ENCODE measurements at places on chromosomes 2 and 18. TPM values are rescaled to one million over a fixed set of nuclear protein-coding genes. Genes with fewer than 3 reads are reported as not detected.
A peak's percentile ranks its signal among the peaks of the same experiment; 100 is the strongest.

USP40 gene
- 30.0 TPM for total RNA-seq

SMYD1 gene
- not detected for total RNA-seq

- DNase-seq = no peak
Observed at GRCh38 chr18:35136885-35137284, 95.7 kb downstream of the MAPRE2 start.

DNA sequence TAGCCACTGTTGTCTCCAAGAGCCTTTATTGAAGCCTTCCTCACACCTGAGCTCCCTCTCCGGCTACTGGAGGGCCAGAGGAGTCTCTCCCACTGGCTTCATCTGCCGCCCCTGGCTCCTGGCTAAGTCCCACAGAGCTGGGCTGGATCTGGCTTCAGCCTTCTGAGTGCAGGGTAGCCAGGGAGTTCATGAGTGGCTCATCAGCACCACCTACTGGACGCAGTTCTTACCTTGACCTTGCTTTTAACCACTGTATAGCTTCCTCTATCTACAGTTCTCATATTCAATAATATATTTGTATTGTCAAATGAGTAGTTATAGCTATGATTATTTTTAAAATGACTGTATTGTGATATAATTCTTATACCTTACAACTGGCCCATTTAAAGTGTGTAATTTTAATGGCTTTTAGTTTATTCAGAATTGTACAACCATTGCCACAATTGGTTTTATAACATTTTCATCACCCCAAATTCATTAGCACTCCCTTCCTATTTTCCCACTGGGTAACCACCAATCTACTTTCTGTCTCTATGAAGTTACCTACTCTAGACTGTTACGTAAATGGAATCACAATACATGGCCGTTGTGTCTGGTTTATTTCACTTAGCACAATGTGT lies 17.7 kb downstream of the CNDP1 start:
- DNase-seq = peak; percentile 50

DNA sequence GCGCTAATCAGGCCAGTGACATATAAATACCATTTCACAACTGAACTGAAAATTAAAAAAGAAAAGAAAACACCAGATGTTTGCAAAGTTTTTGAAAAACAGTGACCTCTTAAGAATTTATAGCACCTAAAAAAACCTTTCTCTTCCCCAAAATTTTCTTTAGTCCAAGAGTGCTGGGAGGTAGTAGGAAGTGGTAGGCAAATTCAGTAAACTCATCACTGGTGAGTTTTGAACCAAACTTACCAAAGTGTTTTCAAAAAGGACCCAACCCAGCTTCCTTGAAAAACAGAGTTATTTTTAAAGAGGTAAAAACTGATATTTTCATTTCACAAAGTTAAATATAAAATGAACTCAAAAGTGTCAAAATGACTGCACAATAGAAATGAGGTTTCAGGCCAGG lies 90.4 kb downstream of the TMEM247 start:
- no peak for DNase-seq

- DNase-seq = no peak
Observed at GRCh38 chr2:42706836-42707235, 57.1 kb downstream of the OXER1 start.

- no peak for DNase-seq
Observed at GRCh38 chr2:116732322-116732721, 1082.2 kb upstream of the DDX18 start.

DNA sequence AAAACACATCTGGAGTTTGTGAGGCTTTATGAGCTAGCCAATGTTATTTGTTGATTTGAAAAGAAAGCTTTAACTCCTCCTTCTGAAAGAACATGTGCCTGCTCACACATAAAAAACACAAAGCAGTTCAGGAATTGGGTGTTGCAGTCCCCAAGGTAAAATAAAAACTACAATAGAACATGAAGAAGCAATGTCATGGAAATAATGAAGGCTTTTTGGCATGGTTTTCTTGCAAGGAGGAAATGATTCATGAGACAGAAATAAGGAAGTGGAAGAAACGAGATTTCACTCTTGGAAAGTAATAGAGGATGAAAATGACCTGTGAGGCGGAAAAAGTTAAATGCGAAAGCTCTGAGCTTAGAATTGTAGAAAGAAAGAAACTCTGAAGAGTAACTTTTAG lies 81.1 kb downstream of the TRIB2 start:
- DNase-seq = no peak

- DNase-seq = no peak
Observed at GRCh38 chr2:37706334-37707183, 35.1 kb upstream of the CDC42EP3 start.

DNA sequence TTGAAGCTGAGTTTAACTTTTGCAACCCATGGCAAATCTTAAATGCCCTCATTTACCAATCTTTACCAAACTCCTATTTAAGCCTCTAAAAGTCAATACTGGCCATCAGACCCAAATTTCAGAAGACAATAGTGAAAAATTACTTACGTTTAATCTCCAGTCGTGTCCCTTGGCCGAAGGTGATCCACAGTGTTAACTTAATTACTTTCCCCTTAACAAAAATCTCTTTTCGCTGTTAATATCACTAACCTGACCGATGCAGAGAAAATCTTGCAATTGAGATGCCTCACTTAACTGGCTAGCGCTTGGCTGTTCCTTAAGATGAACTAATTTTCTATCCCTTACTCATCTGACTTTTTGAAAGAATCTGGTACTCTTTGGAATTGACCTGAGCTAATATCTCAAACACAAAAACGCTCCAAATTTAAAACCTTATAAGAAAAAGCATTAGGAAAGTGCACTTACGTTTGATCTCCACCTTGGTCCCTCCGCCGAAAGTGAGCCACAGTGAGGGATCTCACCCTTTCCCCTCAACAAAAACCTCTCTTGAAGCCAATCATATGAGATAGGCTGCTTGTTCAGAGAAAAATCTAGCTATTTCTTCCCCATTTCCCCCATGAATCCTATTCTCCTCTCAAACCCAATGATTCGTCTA lies 169.1 kb downstream of the RPIA start:
- no peak for DNase-seq

DNA sequence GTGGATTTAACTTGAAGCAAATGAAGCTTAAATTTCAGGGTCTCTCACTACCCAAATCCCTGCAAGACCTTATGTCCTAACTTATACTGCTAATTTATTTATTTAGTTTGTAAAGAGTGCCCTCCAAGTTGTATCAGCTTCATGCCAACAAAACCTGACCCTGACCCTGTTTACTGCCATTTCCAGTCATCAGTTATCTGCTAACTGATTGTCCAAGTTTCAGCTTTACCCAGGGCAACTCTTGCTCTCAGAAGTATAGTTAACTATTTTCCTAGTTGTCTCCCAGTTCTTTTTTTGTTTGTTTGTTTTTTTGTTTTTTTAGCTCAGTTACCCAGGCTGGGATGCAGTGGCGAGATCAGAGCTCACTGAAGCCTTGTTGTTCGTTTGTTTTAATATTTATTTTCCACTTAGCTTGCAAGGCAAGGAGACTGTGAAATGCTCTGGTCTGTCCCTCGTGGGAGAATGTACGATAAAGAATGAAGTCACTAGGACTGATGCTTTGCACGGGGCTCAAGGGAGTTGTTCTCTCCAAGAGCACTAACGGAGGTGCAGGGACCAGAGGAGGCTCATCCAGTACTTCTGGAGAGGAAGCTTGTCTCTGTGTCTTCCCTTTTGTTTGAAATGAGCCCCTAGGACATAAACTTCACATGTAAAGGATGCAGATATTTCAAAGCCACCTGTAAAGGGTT lies 35.3 kb downstream of the MYOM1 start:
- no peak for DNase-seq

- no peak for DNase-seq
Observed at GRCh38 chr2:163554864-163555263, 180.9 kb downstream of the FIGN start.

GRCh38 chr2:180975585-180975984 lies 4.8 kb upstream of the UBE2E3 start:
- no peak for DNase-seq

DNA sequence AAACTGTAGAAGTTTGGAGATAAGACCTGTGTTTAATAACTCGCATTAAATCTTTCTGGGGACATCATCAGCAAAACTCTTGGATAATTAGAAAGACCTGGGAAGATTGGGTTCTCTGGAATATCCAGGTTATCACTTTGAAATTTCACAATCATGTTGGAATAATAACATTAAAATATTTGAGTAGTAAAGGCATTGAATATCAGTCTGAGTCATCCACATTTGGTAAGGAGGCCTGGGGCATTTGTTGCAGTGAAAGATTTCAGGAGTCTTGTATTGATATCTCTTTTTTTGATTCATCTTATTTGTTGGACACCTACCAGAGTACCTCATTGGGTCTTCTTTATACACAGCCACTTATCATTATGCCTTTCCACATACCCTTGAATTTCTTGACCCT lies 95.9 kb downstream of the EPB41L5 start:
- DNase-seq = no peak

DNA sequence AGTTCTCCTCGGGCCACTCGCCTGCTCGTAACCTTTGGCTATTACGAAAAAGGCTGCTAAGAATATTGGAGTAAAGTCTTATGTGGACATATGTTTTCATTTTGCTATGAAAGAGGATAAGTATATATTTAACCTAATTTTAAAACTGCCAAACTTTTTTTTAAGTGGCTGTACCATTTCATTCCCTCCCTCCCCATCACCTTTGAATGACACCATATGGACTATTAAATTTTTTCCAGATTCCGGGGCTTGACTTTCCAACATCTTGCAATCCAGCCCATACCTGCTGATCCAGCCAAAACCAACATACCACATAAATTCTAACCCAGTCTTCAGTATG lies 31.5 kb downstream of the REEP1 start:
- DNase-seq = no peak

DNA sequence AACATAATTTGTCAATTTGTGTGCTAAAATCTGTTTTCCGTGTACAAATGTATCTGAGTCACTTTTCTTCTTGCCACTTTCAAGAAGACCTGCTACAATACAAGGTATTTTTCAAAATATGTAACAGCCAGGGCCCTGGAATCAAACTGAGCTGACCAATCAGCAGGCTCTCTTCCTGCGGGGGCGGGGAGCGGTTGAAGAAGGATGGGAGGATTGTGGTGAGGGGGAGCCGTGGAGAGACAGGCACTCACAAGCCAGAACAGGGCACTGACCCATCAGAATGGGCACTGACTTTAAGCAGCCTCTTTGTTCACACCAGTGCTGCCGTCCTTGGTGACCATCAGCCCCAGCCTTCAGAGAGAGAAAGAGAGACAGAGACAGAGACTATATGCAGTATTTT lies 40.6 kb upstream of the CCNYL1 start:
- DNase-seq = no peak

GRCh38 chr18:26503382-26503781 lies 45.0 kb downstream of the KCTD1 start:
- no peak for DNase-seq
